ENCODE measurements at places on chromosomes 1 and 21. TPM values are rescaled to one million over a fixed set of nuclear protein-coding genes. Genes with fewer than 3 reads are reported as not detected.

- no peak for DNase-seq
- peaks cover 2% of the 10 kb centered on the region for H3K27me3 ChIP-seq
- H3K36me3 ChIP-seq, result no peaks in the 10 kb centered on the region
- H3K27ac ChIP-seq, result no peak overlapping the region
Measured at GRCh38 chr1:206566999-206567398, 45.3 kb downstream of the EIF2D start.

Gene FCGR2B
- not detected for total RNA-seq

- no peak for DNase-seq
- H3K4me3 ChIP-seq, result no peak overlapping the region
- no peaks in the 10 kb centered on the region for H3K27me3 ChIP-seq
- H3K4me1 ChIP-seq, result no peaks in the 10 kb centered on the region
Measured at GRCh38 chr1:36276688-36277087, 29.5 kb upstream of the SH3D21 start.

DNA sequence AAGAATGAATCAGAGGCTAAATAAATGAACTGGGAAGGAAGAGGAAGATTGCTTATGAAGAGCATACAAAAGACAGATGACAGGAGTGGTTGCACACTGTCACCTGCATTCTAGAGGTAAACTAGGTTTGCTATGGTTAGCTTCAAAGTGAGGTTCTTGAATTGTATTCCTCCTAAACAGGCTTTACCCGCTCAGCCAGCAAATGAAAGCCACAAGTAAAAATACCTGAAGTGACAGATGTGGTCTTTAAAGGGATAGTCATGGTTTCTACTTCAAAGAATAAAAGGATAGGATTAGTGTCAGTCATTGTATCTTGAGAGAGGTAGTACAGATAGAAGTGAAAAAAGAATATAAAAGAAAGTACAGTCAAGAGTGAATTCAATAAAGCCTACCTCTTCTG lies 32.4 kb upstream of the PRDX6 start:
- H3K4me1 ChIP-seq, result no peaks in the 10 kb centered on the region
- H3K27me3 ChIP-seq, result no peaks in the 10 kb centered on the region
- H3K27ac ChIP-seq, result no peak overlapping the region
- no peaks in the 10 kb centered on the region for H3K36me3 ChIP-seq

GRCh38 chr1:184803180-184803492 lies 48.5 kb upstream of the EDEM3 start:
- H3K36me3 ChIP-seq, result no peaks in the 10 kb centered on the region
- H3K4me3 ChIP-seq, result no peak overlapping the region
- peaks cover 4% of the 10 kb centered on the region for H3K4me1 ChIP-seq
- H3K27ac ChIP-seq, result no peak overlapping the region
- no peaks in the 10 kb centered on the region for H3K27me3 ChIP-seq

DNA sequence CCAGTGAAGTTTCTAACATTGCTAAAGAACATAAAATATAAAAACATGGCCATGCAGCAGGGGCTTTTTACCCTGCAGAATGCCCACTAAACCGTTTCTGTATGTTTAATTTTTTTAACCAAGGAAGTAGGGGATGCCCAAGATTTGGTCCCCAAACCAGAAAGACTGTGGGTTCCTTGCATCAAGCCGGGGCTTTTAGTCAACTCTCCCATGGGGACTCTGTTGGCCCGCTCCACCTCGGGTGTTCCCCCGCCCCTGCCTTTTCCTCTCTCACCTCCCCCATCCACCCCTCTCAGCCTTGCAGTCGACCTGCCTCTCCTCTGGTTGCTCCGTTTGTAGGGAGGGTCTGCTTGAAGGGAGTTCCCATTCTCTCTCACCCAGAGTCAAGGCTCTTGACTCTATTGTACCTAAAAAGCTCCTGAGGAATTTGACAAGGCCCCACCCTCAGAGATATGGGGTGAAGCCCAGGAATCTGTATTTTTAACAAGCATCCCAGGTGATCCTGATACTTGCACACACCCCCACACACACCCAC lies 117.5 kb downstream of the TOMM20 start:
- peak overlapping the region; percentile 85 for H3K27ac ChIP-seq
- no peaks in the 10 kb centered on the region for H3K36me3 ChIP-seq
- peaks cover 11% of the 10 kb centered on the region for H3K4me1 ChIP-seq
- DNase-seq, result no peak
- no peaks in the 10 kb centered on the region for H3K27me3 ChIP-seq

DNA sequence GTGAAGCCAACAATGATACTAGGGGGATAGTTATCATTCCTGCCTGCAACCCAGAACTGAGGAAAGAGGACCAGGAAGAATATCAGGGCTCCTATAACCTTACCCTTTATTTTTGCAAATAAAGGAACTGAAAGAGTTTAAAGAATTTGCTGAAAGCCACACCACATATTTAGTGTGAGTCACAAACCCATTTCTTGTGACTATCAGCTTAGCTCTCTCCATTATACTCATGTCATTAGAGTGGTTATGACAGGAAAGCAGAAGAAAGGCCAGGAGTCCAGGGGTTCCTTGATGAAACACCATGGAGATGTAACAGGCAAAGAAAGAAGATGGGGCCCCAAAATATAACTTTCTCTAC lies 141.1 kb upstream of the SAMSN1 start:
- H3K27ac ChIP-seq, result no peak overlapping the region
- no peak overlapping the region for H3K4me3 ChIP-seq
- no peaks in the 10 kb centered on the region for H3K36me3 ChIP-seq
